A172 (cell line): ENCODE measurements at places on chromosomes 16 and 17. TPM values are rescaled to one million over a fixed set of nuclear protein-coding genes. Genes with fewer than 3 reads are reported as not detected.

SPNS1 gene
- total RNA-seq = 44.7 and 49.9 TPM in 2 replicates

HNF1B gene
- total RNA-seq = not detected in 2 replicates

CD79B gene
- 0.10 and 0.72 TPM in 2 replicates for total RNA-seq

YBX2 gene
- total RNA-seq = 0.86 and 1.1 TPM in 2 replicates

- no peak for DNase-seq
Measured at GRCh38 chr16:20285993-20286499, 41.3 kb downstream of the GP2 start.

- DNase-seq = peak; percentile 57
Measured at GRCh38 chr17:9768381-9768934, 22.9 kb downstream of the DHRS7C start.

DNA sequence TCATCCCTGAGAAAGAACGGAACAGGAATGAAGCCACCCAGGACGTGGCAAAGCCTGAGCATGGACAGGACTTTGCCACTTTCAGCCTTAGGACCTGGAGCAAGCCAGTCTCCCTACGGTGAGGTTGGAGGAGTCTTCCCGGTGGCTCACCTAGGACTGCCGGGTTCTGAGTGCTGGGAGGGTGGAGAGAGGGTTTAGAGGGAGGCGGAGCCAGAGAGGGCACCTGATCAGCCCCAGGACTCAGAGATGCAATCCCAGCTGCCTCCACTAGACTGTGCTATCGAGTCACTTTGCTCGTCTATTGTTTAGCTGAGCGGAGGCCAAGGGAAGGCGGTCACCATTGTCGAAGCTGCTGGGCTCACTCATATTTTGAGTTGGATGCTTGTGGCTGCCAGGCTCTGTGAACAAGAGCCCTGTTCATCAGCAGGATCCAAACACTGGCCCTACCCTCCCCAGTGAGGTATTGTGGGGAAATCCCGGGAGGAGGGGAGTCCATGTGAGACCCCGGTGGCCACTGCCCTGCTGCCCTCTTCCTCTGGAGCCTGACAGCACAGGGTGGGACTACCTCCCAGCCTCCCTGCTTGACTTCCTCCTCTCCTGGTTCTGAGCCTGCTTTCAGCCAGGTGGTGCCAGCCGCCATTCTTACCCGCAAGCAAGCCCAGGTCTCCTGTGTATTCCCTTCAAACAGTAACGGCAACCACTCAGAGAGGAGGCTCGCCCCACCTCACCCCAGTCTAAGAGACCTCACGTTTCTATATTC is 7.0 kb downstream of the KRT14 start:
- DNase-seq = peak; percentile 94

GRCh38 chr17:74796866-74797265 is 20.7 kb upstream of the NAT9 start:
- DNase-seq = no peak

DNA sequence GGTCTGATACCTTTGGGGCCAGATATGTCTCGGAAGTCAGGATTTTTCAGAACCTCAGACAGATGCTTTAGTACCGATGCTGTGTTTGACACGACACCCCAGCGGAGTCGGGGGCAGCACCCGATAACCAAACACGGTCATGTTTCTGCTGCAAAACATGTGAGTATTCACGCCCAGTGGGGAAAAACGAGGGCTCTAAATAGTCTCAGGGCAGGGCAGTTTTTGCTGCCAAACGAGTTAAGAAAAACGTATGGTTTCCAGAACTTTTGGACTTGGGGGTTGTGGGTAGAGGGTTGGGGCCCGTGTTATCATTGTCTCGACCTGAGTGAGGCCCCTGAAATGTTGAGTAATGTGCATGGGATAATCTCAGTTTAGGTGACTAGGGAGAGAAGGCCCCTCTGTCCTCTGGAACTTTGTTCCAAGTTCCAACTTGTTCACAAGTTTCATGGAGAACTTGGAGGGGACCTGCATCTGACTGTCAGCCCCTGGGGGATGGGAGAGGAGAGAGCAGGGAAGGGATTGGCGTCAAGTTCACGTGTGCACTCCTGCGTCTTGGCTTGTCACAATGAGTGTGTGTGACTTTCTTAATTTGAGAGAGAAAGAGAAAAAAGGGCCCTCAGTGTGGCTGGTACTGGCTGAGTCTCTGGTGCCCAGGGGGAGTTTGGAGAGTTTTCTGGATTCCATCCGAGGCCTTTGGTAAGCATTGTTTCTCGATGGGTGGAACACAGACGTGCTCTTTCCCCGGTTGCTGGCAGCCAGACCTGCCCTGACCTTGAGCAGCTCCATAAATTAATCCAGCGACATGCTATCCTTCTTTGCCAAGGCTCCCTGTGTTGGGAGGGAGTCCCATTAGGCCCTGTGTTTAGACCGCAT is 83.9 kb upstream of the CIBAR2 start:
- DNase-seq = no peak

- no peak for DNase-seq
Measured at GRCh38 chr16:85902366-85903155, 3.6 kb downstream of the IRF8 start.

DNA sequence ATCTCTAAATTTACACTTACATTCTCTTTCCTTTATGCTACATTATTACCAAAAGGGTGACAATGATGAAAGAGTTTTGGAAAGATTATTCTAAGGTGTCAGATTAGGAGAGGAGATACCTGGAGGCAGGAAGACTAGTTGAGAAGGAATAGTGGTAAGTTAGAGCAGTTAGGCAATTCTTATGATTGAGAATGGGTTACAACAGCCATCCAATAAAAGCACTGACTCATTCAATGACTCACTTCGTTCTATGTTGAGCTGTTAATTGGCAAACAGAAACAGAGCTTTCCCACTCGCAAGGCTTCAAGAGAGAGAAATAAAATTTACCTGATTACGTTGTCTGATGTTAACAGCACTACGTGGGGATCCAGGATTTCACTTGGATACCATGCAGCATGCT is 5.8 kb downstream of the NUP88 start:
- DNase-seq = peak; percentile 96

- DNase-seq = no peak
Measured at GRCh38 chr16:51439271-51439670, 288.2 kb upstream of the SALL1 start.

DNA sequence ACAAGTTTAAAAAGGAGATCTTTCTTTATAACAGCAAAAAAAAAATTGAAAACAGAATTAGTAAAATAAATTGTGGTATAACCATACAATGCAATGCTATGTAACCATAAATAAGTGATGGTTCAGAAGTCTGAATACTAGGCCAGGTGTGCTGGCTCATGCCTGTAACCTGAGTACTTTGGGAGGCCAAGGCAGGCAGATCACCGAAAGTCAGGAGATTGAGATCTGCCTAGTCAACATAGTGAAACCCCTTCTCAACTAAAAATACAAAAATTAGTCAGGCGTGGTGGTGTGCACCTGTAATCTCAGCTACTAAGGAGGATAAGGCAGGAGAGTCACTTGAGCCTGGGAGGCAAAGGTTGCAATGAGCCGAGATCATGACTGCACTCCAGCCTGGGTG is 34.6 kb downstream of the CCT6B start:
- DNase-seq = no peak

GRCh38 chr17:81397314-81398175 is 2.3 kb downstream of the BAHCC1 start:
- no peak for DNase-seq
